Posterior vena cava (tissue), 2 donors: ENCODE measurements at places on chromosomes 3 and 15.
A peak's percentile ranks its signal among the peaks of the same experiment; 100 is the strongest.

DNA sequence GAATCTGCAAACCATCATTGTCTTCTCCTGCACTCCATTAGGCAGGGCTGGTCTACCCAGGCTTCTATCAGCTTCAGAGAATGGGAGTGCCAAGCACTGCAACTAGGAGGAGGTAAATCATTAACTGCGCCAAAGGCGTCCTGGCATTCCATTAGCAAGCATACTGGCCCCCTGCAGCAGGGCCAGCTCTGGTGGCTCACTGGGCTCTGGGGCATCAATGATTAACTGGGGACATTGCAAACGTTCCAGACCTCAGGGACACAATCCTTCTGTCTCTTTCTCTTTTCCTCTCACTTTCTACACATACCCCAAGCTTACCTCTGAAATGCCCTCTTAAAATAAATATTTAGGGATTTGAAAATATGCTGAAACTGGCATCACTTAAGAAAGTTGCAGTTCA, 129.0 kb downstream of the MYLK start:
- DNase-seq: no peak

GRCh38 chr15:55255714-55256113, 33.9 kb downstream of the RAB27A start:
- DNase-seq: no peak

DNA sequence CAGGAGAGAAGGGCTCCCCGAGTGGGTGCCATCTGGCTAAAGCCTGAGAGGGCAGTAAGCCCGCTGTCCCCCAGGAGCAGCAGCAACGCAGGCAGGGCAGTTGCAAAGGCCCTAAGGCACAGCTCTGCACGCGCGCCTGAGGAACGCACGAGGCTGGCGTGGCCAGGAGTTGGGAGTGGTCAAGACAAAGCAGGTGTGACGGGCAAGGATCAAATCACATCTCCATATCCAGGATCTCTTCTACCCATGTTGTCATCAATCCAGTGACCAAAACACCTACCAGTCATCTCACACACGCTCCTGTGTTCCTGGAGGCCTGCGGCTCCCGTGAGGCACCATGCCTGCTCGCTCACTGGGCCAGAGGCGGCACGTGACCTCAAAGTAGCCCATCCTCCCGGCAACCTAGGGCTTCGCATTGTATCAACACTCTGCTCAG, 59.5 kb downstream of the ERC2 start:
- no peak for DNase-seq

- no peak for DNase-seq
Measured at GRCh38 chr3:139715743-139716360, 38.1 kb upstream of the NMNAT3 start.

DNA sequence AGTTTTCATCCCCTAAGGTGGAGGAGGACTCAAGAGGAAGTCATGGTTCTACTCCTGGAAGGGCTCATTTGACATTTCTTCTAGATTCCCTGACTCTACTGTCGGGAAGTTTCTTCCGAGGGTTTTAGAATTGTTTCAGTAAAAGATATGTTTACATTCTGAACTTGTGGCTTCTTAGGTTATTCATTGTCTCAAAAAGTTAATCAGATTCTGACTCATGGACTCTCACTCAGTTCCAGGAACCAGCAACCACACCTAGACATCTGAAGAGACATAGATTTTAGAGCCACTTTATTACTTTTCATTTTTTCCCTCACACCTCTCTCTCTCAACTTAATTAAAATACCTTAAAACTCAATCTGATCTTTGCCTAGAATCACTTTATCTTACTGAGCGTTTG, 862.6 kb downstream of the AGBL1 start:
- DNase-seq: no peak

DNA sequence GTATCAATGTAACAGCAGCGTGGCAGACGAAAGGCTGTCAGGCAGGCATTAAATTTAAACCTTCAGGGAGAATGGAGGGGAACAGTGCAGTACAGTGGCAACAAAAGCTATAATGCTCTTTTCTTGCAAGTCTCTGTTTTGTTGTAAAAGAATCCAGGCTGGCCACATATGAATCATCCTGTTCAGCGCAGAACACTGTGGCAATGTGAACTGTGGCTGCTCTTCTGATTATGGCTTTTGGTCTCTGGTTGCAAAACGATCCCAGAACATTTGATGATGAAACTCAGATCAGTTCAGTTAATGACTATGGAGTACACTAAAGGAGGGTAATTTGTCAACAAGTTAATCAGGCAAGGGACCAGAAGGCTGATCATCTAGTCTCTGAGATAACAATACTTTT, 219.7 kb upstream of the SGO1 start:
- DNase-seq: no peak

DNA sequence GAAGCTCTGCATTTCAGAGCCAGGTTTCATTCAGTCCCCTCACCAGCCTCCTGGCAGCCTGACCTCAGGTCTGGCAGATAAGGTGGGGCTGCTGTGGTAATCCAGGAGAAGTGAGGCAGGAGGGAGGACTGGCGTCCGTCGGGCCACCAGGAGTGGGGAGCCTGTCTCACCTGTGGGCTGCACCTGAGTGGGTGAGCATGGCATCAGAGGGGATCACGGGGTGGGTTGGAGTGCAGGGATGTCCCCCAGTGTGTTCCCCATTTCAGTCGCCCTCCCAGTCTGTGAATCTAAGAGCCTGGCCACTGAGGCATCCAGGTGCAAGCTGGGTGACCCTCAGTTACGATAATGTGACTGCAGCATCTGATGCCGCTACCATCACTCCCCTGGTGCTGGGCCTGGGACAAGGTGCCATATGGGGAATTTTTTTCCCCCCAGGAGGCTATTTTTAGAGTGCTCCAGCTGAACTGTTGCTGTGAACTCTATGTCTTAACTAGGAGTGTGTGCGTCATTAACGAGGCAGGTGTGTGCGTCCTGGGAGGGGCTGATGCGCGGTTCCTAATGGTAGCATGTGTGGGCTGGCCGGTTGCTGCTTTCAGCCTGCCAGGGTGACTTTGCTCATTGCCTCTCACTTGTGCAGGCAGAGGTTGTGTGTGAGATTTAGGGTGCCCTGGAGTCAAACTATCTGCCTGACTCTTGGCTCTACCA, 165.2 kb downstream of the SLCO3A1 start:
- no peak for DNase-seq

- no peak for DNase-seq
Measured at GRCh38 chr3:139473155-139473771, 3.1 kb downstream of the RBP2 start.

- no peak for DNase-seq
Measured at GRCh38 chr3:143016321-143016972, 15.1 kb downstream of the U2SURP start.

- no peak for DNase-seq
Measured at GRCh38 chr3:18556001-18556408, 130.9 kb upstream of the SATB1 start.

DNA sequence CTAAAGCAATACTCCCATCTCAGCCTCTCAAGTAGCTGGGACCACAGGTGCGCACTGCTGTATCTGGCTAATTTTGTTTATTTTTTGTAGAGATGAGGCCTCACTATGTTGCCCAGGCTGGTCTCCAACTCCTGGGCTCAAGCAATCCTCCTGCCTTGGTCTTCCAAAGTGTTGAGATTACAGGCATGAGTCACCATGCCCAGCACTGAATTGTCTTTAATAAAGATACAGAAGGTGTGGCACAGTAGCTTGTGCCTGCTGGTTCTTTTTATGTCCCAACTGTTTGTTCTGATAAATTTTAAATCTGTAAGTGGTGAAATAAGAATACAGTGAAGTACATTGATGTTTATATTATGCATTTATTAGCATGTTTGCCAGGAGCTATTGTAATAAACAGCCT, 20.6 kb upstream of the TRAK1 start:
- no peak for DNase-seq

DNA sequence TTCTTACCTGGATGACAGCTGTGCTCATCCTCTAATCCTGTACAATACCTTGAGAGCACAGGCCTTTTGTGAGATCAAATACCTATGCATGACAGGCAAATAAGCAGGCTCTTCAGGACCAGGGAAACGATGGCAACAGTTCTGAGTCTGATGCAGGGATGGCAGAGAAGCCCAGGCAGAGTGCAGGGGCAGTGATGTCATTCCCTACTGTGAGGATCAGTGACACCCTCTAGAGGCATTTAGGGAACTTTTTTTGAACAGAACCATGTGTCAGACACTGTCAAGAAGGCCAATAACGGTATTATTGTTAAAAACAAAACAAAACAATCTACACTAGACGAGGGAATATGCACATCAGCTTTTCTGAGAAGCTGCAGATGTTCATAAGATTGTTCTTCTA, 314.8 kb upstream of the CTDSPL start:
- DNase-seq: no peak

GRCh38 chr3:7875925-7876324, 625.7 kb upstream of the LMCD1 start:
- DNase-seq: no peak

GRCh38 chr3:116453666-116454346, 8.5 kb upstream of the LSAMP start:
- DNase-seq: no peak

- peak; percentile 97 for DNase-seq
Measured at GRCh38 chr3:114624571-114625181, 330.8 kb downstream of the TIGIT start.

GRCh38 chr3:102205647-102206046, 229.2 kb upstream of the ZPLD1 start:
- DNase-seq: no peak

GRCh38 chr3:138890555-138891187, 55.9 kb upstream of the PIK3CB start:
- DNase-seq: no peak

- DNase-seq: no peak
Measured at GRCh38 chr3:168823466-168823865, 727.7 kb upstream of the GOLIM4 start.

- DNase-seq: no peak
Measured at GRCh38 chr15:35857567-35858226, 311.7 kb upstream of the DPH6 start.

DNA sequence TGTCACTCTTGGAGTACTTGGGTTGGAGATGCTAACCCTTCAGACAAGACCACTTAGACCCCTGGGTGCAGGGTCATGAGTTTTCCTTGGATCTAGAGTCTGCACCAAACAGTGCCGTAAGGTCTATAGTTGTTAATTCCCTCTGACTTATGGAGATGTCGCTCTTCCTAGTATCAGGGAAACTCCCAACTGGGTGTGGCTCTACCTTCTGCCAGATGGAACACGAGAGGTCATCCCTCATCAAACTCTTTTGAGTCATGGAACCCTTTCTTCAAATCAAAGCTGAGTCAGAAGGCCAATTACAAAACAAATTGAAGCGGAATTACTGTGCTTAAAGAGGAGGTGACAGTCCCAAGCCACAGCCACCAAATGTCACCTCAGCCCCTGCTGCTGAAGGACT, 514.9 kb upstream of the PROK2 start:
- DNase-seq: no peak

GRCh38 chr3:106208967-106209366, 340.2 kb upstream of the CBLB start:
- no peak for DNase-seq

GRCh38 chr3:129470861-129471260, 30.8 kb downstream of the IFT122 start:
- DNase-seq: no peak

DNA sequence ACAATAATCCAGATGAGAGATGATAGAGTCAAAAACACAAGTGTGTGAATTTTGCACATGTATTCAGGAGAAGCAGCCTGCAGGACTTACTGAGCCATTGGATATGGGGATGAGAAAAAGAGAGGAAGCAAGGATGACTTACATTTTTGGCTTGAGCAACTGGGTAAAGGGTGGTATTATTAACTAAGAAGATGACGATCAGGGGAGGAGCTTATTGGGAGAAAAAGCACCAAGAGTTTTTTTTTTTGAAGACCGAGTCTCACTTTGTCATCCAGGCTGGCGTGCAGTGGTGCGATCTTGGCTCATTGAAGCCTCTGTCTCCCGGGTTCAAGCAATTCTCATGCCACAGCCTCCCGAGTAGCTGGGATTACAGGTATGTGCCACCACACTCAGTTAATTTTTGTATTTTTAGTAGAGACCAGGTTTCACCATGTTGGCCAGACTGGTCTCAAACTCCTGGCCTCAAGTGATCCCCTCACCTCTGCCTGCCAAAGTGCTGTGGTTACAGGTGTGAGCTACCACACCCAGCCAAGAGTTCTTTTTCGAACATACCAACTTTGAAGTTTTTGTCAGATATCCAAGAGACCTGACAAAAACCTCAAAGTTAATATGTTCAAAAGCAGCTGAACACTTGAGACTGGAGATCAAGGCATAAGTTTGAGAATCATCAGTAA, 14.8 kb upstream of the SH3BP5 start:
- no peak for DNase-seq

GRCh38 chr3:9361691-9362388, 1.0 kb upstream of the THUMPD3 start:
- no peak for DNase-seq

DNA sequence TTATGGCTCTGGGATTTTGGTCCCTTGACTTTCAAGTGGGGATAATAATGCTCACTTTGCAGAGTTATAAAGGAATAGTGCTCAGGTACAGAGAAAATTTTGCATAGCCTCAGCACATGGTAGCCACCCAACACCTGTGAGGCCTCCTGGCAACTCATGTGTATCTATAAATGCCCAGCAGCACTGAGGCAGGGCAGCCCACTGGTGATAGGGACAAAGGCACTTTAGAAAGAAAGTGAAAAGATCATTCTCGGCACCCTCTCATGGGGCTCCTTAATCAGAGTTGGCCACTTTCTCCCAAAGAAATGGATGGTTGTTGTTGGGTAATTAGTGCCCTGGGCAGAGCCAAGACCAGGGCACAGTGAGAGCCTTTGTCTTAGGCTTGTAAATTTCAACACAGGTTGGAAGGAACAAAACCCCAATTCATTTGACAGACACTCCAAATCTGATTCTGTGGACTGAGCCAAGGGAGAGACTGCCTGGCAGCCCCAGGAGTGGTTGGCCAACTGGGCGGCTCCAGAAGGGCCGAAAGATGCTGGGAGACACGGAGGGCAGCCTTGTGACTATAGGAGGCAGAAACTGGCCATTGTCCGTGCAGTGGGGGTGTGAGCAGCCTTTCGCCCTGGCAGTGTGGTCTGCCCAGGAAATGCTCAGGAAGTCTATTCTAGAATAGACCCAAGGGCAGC, 213.2 kb upstream of the RGMA start:
- no peak for DNase-seq

GRCh38 chr15:41631880-41632470, 28.2 kb upstream of the MGA start:
- DNase-seq: no peak

DNA sequence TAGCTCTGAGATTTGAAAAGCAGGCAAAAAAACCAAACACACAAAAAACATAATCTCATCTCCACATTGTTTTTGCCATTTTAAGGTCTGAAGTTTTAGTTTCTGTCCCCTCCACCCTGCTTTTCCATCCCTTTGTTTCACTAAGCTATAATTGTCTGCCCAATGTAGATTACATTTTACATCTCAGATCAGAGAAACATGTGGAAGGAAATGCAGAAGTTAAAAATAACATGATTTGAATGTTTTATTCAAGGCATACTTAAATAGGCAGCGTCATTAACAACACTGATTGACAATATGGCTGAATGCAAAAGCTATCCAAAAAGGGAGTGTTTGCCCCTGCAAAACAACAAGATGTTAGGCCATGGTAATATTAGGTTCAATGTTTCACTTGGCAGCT, 448.1 kb upstream of the ZNF385D start:
- no peak for DNase-seq
